A549 treated with GW870086 at 1 μM for 4 hours (cell line): ENCODE measurements at places on chromosomes 5 and 9. TPM values are rescaled to one million over a fixed set of nuclear protein-coding genes. Genes with fewer than 3 reads are reported as not detected.

Gene PCDHB1
- total RNA-seq: not detected in 5 replicates

Gene COX7C
- total RNA-seq: 604 to 810 TPM (median 621 TPM) in 5 replicates

Gene GRXCR2
- not detected in 5 replicates for total RNA-seq

Gene ZNG1F
- 15.5 to 37.2 TPM (median 16.6 TPM) in 5 replicates for total RNA-seq

Gene OR13F1
- total RNA-seq: not detected in 5 replicates

Gene PCDHGA5
- total RNA-seq: 0.08 to 0.22 TPM (median 0.12 TPM) in 5 replicates

Gene PCDHB7
- not detected in 5 replicates for total RNA-seq

Gene PCDH12
- total RNA-seq: not detected in 5 replicates
